ENCODE measurements at places on chromosomes 1 and 21.

DNA sequence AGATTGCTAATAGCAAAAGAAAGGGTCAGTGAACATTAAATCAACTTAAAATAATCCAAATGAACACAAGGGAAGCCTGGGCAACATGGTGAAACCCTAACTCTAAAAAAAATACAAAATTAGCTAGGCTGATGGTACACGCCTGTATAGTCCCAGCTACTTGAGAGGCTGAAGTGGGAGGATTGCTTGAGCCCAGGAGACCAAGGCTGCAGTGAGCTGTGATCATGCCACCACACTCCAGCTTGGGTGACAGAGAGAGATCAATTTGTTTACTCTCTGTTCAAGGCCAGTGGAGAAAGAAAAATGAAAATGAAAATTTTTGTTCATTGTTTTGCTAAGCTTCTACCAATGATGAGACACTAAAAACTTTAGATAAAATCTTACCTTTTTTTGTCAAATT, 24.8 kb downstream of the WDR47 start:
- no peak for DNase-seq

GRCh38 chr1:2596530-2597333, 10.2 kb downstream of the PRXL2B start:
- DNase-seq = no peak

DNA sequence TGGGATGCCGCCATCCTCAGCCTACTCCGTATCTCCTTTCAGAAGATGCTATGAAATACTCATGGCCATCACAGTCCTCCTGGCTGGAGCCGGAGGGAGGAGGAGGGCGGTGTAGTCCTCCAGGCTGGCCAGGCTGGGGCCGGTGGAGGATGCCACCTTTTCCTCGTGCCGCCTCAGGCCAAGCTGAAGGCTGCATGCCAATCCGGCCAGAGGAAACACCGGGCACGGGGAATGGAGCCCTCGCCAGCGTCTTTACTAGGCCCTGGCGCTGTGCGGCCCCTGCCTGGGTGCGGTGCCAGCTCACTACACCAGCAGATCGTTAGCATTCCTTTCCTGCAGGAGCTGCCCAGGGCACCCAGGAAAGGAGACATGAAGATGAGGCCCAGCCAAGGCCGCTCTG, 70.1 kb downstream of the CASZ1 start:
- DNase-seq = peak; percentile 64

DNA sequence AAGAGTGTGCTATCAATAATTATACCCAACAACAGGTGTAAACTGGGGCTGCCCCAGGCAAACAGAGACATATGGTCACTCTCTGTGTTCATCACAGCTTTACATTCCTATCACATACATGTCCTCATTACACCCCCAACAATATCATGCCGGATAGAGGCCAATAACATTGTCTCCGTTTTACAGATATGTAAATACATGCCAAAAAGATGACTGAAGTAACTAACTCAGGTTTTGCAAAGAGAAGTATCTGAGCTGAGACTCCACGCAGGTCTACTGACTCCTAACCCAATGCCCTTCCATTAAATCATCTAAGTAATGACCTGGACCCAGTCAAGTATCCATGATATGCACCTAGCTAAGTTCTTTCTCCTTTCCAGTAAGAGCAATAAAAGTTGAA, 55.0 kb downstream of the JAK1 start:
- no peak for DNase-seq

GRCh38 chr1:77095236-77095635, 124.0 kb downstream of the PIGK start:
- no peak for DNase-seq

DNA sequence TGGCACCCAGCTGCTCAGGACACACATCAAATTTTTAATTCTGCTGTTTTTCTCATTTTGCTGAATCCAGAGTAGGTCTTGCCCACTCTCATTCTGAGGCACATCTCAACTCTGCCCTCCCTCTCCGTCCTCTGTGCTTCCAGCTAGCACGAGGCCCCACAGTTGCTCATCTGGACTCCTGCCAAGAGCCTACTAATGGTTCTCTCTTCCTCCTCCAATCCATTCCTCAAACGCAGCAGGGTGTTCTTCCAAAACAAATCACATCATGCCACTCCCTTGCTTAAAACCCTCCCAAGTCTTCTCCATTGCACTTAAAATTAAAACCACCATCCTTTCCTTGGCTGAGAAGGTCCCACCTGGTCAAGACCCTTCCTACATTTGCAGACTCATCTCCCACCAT, 49.8 kb upstream of the SCAF4 start:
- no peak for DNase-seq

GRCh38 chr1:197024460-197024859, 42.6 kb downstream of the F13B start:
- DNase-seq = no peak

DNA sequence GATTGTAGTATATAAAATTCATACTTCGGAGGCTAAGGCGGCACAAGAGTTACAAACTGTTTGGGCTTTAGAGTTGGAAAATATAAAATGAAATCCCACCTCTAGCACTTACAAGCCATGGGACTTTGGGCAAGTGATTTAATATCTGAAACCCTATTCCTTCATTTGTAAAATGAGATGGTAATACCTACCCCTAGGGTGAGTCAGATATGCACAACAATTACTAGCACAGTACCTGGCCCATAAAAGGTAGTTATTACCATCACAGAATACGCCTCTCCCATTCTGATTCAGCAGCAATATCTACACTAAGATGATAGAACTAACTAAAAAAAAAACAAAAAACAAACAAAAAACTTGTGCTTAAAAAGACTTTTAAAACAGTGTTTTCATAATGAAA, 3.5 kb downstream of the KLHL12 start:
- DNase-seq = no peak

- DNase-seq = no peak
Measured at GRCh38 chr1:175808999-175809398, 65.6 kb upstream of the TNR start.

GRCh38 chr1:78237364-78237916, 191.7 kb downstream of the GIPC2 start:
- DNase-seq = no peak

DNA sequence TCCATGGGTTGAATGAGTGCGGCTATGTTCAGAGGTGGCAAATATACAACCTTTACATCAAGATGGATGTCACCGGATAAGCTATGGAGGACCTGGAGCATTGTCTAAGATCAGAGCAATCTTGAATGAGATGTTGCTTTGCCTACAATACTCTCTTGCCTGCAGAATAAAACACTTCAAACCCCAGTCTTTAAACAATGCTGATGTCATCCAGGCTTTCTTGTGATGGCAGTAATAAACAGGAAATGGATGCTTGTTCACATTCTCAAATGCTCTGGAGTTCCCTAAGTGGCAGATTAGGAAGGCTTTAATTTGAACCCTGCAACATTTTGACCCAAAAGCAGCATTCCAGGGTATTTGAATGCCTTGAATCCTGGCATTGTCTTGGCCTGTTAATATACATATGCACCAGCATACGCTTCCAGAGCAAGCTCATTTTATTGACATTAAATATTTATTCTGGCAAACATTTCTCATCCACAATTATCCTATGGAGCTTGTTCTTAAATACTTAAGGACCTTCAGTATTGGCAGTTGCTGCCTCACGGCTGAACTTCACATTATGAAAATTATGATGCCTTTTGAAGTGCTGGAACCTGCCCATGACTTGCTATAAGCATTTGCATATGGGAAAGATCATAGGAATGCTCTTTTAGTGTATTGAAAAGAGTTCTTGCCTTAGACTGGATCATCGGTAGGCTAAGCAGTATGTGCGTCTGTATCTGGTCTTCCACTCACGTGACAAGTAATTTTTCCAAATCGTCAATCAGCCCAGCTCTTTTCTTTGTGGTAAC, 422.7 kb downstream of the SIPA1L2 start:
- no peak for DNase-seq

GRCh38 chr1:89758156-89758555, 62.7 kb upstream of the LRRC8D start:
- DNase-seq = no peak

GRCh38 chr1:205317311-205317917, 4.1 kb downstream of the NUAK2 start:
- DNase-seq = peak; percentile 94

- DNase-seq = peak; percentile 42
Measured at GRCh38 chr1:31182352-31182751, 57.3 kb downstream of the NKAIN1 start.

DNA sequence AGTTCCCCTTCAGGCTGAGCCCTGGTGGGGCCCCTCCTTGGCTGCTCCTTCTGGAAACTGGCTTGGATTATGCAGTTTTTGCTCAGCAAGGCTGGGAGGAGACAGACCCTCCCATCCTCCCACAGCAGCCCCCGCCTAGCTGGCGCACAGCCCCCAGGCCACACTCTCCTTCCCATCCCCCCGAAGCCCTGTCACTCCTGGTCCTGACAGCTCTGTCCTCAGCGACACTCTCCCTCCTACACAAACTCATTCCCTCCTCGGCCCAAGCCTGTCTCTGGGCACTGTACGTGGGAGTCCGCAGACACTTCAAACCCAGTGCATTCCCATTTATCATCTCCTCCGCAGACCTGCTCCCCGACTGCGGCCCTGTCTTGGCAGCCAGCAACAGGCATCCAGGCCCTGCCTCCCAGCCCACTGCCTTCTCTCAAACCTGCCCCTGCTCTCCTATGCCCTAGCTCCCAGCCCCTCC, 25.0 kb upstream of the EPHB2 start:
- DNase-seq = no peak

- DNase-seq = no peak
Measured at GRCh38 chr1:204868340-204868700, 2.3 kb upstream of the NFASC start.

DNA sequence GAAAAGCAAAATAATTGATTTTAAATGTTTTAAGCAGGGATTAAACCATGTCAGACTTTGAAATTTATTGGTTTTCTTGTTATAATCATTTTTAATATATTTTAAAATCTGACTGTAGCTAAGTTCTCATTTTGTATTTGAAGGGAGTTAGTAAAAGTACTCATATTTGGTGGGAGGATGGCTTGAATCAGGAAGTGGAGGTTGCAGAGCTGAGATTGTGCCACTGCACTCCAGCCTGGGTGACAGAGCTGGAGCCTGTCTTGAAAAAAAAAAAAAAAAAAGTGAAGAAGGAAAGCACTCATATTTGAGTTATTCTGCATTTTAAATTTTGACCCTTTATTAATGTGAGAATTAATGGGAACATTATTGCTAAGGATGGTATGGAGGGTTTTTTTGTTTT, 106.0 kb downstream of the RABGAP1L start:
- no peak for DNase-seq

DNA sequence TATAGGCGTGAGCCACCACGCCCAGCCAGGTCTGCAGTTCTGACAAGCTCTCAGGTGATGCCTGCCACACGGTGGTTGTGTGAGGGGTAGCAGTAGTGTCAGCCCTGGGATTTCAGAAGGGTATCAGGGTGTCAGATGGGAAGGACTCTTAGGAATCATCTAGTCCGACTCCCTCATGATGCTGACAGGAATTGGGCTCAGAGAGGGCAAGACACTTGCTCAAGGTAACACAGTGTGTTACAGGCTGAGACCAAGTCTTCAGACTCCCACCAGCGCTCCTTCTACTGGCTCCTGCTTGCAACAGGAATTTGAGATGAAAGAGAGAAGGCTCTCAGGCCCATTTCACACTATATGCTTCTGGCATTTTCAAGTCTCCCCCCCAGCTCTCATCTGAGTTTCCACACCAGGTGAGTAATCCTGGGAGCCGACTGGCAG, 6.9 kb downstream of the HTR1D start:
- DNase-seq = peak; percentile 9

- no peak for DNase-seq
Measured at GRCh38 chr1:119648620-119649004, 546 bp upstream of the ZNF697 start.

- DNase-seq = no peak
Measured at GRCh38 chr1:43038232-43038935, 79.7 kb upstream of the SLC2A1 start.

GRCh38 chr1:105894006-105894405, 1162.5 kb upstream of the PRMT6 start:
- no peak for DNase-seq

DNA sequence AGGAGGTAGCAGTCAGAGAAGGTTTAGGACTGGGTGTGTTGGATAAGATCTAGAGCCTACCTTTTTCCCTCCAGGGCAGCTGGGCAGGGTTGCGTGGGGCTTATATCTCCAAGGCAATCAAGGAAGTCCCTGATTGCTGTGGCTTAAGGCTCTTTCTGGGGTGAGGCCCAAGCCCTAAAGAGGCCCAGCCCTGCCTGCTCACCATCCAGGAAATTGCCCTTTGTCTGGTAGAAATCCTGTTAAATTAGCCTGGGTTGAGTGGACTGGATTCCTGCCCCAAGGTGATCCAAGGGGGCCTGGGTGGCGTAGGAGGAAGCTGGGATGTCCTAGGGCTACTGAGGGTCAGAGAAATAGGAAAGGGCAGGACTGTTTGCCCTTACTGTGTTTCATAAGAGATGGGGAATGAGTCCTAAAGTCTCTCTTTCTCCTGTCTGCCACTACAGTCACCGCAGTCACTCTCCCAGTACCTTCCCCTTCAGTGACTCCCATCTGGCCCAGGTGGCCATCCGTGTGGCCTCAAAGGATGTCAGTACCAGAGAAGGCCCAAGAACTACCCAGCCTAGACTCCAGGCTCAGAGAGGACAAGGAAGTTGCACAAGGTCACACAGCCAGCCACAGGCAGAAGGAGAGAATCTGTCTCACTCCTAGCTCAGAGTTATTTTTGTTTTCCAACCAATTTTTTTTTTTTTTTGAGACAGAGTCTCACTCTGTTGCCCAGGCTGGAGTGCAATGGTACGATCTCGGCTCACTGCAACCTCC, 25.8 kb downstream of the MFSD2A start:
- no peak for DNase-seq

- no peak for DNase-seq
Measured at GRCh38 chr1:151146072-151146411, 389 bp downstream of the SEMA6C start.

DNA sequence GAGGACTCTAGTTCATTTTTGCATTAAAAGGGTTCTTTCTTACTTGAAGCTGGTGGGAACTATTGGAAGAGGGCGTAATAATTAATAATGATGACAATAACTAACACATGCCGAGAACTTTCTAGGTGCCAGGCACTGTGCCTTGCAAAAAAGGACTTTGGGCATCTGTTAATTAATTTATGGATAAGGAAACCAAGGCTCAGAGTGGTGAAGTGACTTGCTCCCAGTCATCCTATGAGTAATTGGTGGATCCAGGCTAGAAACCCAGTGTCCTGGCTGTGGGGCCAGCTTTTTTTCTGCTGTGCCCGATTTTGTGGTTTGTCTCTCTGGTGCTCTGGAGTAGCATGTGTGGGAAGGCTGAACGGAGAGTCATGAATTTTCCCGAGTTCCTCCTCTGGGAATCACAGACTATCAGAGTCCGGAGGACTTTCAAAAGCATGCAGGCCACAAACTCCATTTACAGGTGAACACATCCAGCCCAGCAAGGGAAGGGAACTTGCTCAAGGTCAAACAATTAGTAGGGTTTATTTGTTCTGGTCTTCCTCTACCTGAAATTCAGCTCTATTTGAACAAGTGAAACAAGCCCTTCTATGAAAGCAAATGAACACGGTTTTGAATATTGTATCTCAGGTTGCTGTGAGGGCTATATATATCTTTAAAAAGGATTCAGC, 23.4 kb downstream of the ROR1 start:
- DNase-seq = no peak

DNA sequence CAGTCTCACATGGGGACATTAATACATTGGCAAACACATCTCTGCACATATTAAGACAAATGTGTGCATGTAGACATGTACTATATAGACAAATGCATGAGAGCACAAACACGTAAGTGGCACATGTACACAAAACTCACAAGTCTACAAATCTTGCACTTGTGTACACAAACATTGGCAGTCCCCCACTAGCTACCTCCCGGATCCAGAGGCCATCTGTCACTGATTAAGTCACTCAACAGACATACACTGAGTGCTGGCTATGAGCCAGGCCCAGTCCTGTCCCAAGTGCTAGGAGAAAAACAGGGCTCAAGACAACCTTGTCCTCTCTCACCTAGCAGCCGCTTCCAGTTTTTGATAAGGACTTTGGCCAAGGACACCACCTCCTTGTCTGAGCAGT, 7.0 kb downstream of the TCEA3 start:
- DNase-seq = peak; percentile 92

Measured in cerebellar cortex (tissue), 1 donor.